Left kidney (tissue), 8 donors: ENCODE measurements at places on chromosomes 13 and 19.

DNA sequence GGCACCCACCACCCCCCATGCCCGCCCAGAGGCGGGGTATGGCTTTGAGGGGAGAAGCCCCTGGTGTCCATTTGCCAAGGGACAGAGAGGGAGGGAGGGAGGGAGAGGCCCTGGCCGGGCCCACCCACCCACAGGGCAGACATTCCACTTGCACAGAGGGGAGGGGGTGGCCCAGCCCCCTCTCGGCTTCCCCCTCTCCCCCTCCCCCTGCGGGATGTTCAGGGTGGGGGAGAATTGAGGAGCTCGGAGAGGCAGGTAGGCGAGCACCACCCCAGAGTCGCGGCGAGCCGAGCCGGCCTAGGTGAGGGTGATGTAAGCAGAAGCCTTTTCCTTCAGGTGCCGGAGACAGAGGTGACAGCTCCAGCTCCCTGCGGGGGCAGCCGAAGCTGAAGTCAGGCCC lies 12.3 kb downstream of the DPF1 start:
- no peak for DNase-seq

- DNase-seq: no peak
Observed at GRCh38 chr19:19463348-19464117, 51.8 kb downstream of the TSSK6 start.

DNA sequence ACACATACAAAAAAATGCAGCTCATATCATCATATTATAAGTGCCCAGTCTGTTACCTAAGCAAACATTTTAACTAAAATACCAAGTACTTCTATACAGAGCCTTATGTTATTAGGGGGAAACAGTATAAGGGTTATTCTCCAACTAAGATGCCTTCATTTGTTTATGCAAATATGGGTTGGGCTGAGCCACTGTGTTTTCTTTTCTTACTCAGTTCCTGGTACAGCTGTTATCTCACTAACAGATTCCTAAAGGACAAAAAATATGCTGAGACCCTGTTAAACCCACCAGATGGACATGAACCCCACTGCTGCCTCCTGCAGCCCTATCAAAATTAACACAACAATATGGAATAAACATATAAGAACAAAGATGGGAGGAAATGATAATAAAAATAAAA lies 34.5 kb upstream of the SMAD9 start:
- DNase-seq: no peak

- DNase-seq: peak; percentile 77
Observed at GRCh38 chr19:45439569-45440258, 16.0 kb upstream of the ERCC1 start.

DNA sequence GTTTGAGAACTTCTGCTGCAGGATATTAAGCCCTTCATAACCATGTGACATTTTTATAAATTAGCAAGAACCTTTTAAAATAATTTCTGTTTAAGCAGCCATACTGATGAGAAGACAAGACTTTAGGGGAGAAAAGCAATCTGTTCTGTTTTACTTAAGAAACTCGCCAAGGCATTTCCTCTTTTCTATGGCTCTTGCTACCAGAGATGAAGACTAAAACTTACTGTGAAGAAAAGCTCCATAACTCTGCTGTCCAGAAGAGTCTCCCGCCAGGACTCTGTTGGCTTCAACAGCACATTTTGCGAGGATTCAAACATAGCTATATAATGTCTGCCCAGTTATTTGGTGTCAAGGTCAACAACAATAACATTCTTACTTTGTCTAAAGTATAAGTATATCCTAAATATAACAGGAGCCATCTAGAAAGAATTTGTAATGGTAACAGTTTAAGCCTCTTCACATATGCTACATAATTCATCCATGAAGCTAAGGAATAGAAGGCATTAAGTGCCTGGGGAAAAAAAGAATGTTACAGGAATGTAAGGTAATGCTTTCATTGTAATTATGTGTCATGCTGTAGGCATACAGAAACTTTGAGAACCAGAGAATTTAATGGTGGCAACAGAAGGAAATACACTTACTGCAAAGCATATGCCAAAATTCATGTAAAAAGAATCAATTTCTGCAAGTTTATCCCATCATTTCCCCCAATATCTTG lies 53.2 kb upstream of the EEF1AKMT1 start:
- no peak for DNase-seq

- DNase-seq: no peak
Observed at GRCh38 chr13:45691251-45691650, 10.9 kb upstream of the CBY2 start.
